ENCODE measurements at places on chromosomes 7 and 10.

DNA sequence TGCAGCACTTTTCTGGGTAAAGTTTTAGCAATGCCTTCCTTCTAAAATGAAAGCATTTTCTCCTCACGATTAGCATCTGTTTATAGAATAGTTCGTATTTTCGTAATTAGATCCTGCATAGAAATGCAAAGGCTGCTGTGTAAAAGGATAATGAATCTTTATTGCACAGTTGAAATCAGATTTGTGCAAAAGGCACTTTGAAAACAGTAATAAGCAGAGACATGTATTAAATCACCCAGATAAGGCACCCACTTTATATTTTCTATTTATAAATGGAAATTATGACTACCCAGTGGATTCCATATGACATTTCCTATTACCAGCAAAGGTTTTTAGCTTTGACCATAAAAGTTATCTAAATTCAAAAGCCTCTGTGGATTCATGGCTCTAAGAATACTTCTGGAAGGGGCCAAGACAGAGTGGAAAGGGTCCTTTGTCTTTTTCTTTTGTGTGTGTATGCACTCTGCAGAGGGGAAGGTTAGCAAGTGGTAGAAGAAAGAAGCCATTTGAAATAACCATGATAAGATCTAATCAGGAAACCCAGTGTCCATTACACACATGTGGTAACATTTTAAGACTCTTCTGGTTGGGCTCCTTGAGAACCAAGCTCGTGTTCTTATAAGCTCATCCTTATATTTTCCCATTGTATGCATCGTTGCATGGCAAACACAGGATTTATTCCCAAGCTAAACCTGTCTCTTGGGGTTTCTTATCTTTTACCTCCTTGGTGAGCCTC, 612.1 kb downstream of the AUTS2 start:
- DNase-seq: no peak

DNA sequence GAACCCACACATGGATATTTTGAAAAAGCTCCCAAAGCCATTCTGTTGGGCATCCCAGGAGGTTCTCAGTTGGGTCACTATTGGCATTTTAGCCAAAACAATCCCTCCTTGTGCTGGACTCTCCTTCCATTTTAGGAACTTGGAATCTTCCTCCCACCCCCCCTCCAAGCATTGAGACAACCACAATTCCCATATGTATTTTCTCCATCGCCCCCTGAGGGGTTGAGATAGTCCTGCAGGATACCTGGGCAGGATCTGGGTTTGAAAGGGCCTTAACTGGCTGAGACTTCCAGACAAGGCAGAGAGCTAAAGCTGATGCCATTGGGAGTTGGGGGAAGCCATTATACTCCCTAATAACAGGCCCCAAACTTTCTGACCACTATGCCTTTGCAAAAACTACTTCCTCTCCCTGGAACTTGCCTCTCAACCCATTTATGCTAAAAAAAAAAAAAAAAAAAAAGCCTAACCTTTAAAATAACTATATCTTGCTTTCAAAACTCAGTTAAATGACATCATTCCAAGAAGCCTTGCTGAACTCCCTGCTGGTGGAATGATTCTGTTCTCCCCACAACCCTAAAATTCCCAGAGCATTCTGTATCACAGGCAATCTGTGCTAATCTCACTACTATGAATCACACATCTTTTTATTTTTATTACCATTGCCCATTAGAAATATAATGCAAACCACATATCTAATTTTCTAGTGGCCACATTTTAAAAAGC, 77.5 kb upstream of the PDE1C start:
- no peak for DNase-seq

DNA sequence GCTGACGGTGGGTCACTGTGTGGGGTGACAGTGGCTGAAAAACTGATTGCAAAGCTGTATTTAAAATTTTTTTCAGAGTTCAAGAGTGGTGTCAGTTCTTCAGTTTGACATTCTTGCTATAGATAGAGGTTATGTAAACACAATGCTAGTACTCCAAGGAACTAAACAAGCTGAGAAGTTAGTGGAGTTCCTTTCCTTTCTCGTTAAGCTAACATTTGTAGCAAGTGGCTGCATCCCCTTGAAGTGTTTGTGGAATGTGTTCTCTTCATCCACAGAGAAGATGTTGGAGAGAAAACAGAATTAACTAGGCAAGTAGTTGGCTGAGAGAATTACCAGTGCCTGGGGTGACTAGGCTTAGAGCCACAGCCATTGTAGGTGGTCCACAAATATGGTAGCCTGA, 15.8 kb downstream of the CCNY start:
- no peak for DNase-seq

DNA sequence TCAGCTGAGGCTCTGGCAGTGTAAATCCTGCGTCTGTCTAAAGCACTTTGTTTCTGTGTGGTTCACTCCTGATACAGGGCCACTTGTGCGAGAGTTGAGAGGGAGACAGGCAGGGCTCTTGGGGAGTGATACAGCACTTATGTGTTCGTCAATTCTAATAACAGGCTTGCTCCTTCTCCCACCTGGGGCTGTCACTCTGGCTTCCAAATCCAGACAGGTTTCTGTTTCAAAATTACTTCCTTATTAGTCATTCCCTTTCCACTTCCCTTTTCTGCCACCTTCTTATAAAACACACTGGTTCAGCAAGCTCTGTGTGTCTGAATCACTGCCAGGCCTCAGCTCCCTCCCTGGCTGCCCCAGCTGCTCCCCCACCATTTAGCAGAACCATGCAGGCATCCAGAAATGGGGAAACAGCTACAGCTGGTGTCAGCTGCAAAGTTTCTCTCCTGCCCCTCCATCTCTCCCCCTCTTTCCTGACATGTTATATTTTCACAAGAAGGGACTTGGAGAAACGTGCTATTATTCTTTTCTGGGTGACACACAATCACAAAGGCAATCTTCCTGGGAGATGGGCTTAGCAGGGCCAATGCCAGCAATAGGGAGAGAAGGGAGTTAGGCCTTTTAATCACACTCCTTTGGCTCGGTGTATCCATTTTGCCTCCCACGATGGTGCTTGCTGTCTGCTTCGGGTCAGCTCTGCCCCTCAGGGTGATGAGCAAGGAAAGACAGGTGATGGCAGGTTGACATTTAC, 58.4 kb upstream of the ZNRF2 start:
- DNase-seq: peak; percentile 20
